ENCODE measurements at places on chromosomes 11 and 22.

DNA sequence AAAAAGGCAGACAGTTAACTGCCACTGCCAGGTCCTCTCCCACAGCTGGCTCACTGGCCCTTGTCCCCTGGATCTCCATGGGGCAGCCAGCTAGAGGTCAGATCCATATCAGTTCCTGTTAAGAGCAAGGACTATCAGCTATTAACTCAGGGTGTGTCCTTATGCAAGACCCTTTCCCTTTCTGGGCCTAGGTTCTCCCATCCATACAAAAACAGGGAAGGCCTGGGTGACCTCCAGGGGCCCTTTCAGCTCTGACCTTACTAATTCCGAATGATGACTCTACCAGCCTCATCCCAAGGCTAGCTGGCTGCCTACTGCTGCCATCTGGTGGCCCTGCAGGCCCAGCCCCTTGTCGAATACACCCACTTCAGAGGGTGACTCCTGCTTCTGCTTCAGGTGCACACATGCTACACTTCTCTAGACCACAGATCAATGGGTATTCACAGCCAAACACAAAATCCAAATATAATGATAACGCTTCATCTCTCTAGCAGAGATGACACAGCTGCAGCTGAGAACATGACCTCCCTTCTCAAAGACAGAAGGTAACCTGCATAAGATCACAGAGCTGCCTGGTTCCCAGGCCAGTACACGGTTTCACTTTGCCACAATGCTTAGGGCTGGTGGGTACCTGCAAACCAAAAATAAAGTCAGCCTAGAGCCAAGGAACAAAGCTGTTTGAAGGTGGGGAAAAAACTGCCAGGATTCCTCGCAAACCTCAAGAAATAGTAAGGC is 34.1 kb downstream of the SERGEF start:
- DNase-seq = peak; percentile 49

- DNase-seq = no peak
These were observed 16.5 kb upstream of the LGR4 start for GRCh38 chr11:27489092-27489491.

DNA sequence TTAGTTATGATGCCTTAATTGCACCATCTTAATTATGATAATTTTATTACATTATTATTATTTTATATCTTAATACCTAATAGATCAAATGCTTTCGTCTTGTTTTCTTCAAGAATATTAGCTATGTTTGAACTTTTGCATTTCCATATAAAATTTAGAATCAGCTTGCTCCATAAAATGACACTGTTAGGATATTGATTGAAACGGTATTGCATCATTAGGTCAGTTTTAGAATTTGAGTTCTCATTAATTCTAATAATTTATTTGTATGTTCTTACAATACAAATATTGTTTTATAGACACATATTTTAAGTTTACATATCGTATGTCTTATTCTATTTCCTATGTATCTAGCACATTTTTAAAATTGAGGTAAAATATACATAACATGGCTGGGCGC is 6.7 kb downstream of the CFAP68 start:
- DNase-seq = no peak

DNA sequence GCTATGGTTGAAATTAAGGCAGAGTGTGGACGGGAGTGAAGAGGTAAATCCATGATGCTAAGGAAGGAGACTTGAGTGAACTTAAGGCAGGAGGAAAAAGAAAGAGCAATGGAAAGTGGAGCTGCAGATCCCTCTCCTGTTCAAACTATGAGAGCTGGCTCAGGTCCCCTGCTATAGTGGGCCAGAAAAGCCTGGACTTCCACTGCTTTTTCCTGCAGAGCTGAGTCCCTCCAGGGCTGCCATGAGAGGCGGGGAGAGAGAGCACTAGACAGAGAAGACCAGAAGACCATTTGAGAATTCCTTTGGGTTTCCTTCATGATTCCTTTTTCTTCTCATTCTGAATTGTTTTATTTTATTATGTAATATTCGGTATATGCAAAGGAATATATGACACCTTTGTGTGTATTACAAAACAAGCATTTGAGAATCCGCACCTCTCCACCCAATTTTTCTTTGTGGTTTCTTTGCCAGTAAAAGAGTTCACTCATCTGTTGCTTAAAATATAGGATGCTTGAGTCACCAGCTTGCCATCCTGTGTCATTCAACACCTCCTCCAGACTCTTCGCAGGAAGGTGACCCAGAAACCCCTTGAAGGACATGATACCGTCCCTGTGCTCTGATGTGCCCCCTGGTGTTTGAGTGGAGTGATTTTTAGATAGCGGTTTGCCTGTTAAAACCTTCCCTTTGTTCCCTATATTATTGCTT is 24.4 kb downstream of the SREBF2 start:
- DNase-seq = peak; percentile 84

- DNase-seq = peak; percentile 54
These were observed 99.2 kb downstream of the VPREB1 start for GRCh38 chr22:22343581-22344296.

- DNase-seq = no peak
These were observed 40.0 kb downstream of the MOB2 start for GRCh38 chr11:1446623-1447022.

GRCh38 chr11:86625544-86625943 is 46.9 kb downstream of the ME3 start:
- no peak for DNase-seq

DNA sequence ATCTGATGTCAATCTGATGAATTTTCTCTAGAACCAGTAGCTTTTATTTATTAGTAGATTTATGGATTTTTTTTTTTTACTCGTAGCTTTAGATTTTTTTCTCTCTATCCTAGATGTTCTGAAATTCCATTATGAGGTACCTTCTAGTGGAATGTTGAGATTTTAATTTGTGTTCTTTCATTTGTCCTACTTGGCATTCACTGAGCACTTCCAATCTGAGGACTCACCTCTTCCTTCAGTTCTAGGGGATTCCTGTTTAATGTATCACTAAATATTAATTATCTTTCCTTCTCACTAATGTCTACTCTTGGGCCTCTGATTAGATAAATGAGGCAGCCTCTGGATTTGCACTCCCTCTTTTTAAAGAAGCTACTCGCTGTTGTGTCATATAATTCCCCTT is 40.2 kb upstream of the WNT7B start:
- DNase-seq = no peak

GRCh38 chr11:13210424-13210823 is 67.2 kb upstream of the BMAL1 start:
- DNase-seq = peak; percentile 61

DNA sequence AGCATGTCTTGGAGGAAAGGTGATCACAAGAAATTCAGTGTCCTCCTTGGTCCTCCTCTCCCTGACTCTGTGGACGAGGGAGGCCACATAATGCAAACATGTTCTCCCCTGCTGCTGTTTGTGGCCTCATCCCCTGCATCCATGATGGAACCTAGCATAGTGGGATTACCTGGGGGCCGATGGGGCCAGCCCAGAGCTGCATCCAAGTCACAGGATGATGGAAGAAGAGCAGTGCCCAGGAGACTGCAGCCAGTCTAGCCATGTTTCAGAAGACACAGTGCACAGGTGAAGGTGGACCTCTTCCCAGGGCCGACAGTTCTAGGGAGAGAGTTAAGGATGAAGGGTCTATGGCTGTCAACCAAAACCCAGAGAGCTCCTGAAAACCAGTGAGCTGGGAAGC is 213.6 kb upstream of the B3GAT1 start:
- DNase-seq = no peak

DNA sequence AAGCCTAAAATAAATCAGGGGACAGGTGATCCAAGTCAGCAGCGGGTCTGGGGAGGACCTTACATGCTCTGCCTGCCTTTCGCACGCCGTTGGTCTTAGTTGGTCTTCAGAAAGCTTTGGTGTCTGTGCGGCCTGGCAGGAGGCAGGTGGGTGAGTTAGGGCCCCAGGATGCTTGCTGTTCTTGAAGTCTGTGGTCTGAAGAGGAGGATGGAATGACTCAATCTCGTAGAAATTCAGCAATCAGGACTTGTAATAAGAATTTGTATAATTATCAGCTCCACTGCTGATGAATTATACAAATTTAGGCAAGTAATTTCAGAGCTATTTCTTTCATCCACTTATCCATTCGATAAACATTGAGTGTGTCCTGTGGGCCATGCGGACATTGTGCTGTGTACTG is 138.5 kb downstream of the FEZ1 start:
- peak; percentile 13 for DNase-seq

DNA sequence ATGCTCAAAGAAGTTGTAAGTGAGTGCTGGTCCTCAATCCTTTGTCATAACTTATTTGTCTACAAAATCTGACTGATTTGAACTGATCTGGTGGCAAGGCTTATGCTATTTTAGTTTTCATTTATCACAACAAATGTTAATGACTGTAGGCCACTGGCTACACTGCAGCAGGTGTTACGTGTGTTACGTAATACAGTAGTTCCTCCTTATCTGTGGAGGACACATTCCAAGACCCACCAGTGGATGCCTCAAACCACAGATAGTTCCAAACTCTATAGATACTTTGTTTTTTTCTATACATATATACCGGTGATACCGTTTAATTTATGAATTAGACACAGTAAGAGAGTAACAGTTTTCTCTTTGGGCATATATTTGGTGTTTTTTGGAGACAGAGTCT is 7.0 kb downstream of the MADD start:
- no peak for DNase-seq

DNA sequence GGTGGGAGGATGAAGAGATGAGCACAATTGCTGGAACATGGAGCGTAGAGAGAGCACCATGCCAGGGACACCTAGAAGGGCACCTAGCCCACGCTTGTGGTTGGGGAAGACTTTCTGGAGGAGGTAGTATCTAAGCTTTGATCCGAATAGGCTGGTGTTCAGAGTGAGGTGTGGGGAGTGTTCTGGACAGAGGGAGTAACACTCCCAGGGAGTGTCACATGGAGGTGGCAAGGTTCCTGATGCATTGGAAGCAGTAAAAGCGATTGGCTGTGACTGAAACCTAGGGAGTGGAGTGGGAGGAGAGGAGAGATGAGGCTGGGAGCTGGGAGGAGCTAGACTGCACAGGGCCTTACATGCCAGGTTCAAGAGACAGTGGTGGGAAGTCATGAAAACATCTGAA is 188.0 kb upstream of the NCAM1 start:
- no peak for DNase-seq

DNA sequence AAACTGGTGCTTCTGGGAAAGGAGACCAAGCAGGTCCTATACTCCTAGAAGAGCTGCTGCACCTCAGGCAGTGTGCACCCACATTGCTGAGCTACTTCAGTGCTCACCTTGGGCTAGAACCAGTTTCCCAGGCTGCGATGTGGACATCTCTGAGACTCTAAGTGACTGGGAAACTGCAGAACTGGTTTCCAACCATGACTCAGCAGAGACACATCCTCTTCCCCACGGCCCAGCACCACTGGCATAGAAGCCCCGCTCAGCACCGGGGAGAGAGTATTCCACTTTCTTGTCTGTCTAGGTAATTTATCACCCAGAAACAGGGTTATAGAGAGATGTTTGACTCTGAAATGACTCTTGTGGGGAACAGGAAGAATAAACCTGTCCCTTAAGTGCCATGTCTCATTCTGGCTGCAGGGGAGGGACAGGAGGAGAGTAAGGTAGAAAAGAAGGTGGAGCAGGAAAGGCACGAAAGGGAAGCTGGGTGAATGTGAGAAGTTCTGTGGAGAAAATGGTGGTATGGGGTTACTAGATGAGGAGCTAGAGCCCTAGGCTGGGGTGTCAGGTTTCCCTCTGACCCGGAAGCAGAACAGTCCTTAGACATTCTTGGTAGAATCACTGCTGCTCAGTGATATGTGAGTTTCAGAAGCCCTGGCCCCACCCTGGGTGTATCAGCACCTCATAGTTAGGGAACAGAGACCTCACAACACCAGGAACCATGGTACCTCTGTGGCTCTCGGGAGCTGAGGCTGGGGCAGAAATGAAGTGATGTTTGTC is 340.4 kb upstream of the NCAM1 start:
- DNase-seq = peak; percentile 67

- no peak for DNase-seq
These were observed 1.2 kb upstream of the CERK start for GRCh38 chr22:46739094-46739870.

DNA sequence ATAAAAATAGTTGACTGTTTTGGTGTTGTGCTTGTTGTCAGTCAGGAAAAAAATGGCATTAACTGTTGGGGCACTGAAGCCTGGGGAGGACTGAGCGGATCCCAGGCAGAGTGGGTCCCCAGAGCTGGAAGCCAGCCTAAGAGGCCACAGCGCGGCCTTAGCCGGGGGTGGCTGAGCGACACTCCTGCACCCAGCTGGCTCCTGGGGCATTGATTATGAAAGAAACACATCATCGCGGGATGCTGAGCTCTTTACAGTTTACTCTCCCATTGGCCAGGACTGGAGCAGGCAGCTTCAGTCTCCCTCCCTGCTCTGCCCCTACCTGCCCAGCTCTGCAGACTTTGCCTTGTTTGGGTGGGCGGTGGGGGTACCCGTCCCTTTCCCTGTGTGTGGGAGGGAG is 121.5 kb downstream of the ST3GAL4 start:
- DNase-seq = no peak

GRCh38 chr22:41348964-41349484 is 32.7 kb upstream of the TEF start:
- no peak for DNase-seq

- DNase-seq = no peak
These were observed 51.9 kb downstream of the IGLL1 start for GRCh38 chr22:23527971-23528740.

DNA sequence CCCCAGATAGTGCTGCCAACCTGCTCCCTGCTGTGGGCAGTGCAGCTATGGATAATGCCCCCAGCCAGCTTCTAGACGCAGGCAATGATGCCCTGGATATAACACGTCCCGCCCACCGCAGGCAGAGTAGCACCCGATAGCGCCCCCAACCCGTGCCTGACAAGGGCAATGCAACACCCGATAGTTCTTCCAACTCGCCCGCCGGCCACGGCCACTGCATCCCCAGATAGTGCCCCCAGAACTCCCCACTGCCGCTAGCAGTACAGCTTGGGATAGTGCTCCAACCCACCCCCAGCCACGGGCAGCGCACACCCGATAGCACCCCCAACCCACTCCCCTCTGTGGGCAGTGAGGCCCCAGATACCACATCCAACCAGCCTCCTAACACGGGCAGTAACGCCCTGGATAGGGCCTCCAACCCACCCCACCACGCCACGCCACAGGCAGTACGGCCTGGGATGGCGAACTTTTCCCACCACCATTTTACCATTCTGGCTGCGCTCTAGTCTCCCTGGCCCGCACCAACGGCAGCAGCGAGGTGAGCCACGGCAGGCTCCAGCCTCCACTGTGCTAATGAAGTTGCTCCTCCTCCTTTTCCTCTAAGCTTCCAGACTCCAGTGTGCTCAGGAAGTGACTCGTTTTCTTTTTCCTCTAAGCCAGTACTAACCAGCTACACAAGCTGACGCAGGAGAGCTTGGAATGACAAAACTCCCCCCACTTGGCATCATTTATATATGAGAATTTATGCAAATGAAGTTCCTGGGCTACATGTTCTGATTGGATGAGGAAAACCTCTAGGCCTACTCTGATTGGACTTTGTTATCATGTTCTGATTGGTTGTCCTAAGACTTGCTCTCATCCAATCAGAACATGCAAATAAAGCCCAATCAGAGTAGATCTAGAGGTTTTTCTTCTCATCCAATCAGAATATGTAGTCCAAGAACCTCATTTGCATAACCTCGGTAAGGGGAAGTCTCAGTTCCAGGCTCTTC is 3.0 kb upstream of the RFPL3 start:
- DNase-seq = no peak
